ENCODE measurements at places on chromosomes 4 and X.

DNA sequence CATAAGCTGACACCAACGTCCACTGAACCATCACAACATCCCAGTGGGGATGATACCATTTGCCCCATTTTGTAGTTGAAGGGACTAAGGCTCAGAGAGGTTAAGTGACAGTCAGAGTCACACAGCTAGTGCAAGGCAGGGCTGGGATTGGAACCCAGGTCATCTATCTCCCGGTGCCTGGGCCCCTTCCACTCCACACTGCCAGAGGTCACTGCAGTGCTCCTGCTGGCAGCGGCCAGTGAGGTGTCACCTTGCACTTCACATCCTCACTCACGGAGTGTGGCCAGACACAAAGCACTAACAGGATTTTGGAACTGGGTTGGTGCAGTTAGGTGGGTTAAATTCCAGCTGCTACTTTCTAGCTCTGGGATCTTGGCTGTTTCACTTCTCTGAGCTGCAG is 118.7 kb downstream of the ENPP6 start:
- no peak for DNase-seq

DNA sequence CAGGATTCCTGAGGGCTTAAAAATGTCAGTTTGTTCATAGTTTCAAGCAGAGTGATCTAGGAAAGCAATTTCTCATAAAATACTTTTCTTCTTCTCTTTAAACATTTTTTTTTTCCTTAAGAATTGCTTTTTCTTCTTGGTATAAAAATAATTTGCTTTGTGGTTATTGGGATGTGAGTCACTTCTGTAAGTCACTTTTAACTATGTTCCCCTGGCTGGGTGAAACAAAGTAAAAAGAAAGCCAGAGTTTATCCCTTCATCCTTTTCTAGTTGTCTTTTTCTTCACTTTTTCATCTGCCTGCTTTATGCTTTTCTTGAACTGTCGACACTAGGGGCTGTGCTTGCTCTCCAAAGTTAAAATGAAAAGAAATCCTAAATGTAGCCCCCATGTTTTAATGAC is 33.5 kb downstream of the ARSJ start:
- no peak for DNase-seq

DNA sequence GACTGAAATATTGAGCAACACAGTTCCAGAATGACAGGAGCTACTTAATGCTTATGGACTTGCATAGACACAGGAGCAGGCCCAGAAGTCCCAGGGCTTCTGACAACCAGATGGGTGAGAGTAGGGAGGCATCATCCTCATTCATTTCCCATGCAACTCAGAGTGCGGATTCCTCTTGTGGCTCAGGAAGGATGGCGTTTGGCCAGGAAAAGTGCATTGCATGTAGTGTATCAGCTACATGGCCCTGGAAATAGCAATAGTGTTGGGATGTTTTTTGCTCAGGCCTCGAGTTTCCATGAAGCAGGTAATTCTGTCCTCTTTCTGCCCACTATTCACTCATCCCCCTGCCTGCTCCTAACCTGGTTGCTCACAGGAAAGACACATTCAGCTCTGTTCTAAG is 136.6 kb downstream of the PDGFRA start:
- no peak for DNase-seq

- no peak for DNase-seq
These were observed 33.9 kb upstream of the CDX4 start for GRCh38 chrX:73412930-73413329.

DNA sequence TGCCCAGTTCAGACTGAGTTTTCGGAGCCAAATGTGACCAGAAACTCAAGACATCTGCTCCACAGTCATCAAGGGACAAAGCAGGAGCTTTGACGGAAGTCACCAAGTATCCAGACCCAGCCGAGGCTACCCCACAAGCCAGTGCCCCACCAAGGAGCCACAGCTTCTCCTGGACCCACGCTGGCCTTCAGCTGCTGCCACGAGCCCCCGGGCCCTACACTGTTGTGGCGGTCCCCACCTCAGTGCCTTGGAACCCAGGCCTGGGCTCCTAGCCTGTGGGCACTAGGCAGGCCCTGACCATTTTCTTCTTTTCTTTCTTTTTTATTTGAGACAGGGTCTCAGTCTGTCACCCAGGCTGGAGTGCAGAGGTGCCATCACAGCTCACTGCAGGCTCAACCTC is 82.1 kb upstream of the NKX1-1 start:
- no peak for DNase-seq

DNA sequence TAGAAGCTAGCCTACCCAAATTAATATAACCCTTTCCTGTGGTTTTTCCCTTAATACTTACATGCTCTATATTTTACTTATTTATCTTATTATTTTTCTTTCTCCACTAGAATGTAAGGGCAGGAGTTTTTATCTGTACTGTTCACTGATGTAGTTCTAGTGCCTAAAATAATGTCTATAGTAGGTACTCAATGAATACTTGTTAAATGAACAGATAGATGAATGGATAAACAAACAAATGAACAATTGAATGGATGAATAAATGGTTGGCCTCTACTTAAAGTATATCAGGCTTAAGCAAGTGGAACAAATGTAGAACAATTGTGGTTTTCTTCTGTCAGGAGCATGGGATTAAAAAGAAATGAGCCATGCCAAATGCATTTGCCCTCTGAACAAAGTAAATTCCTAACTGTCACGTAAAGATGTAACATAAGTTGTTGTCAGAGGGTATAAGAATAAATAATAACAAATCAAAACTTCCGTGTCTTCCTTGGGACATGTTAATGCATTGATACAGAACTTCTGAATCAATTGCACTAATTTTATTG is 54.1 kb downstream of the SYTL5 start:
- DNase-seq, result no peak

DNA sequence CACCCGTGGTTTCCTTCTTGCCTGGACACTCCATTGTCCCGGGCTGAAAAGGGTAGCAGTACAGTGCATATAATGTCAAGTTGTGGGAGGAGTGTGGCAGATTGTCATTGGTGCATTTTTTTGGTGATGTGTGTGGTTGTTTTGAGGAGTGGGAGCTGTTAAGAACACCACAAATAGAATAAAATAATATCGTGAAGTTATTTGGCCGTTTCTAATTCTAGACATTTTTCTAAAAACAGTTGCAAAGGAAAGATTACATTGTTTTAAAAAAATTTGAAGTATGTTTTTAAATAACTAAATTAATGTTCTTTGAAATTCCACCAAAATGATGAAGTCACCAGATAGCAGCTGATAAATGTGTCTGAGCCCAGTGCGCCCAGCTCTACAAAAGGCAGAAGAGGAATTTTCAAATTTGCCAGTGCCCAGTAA is 1.3 kb downstream of the PKD2 start:
- DNase-seq, result no peak

DNA sequence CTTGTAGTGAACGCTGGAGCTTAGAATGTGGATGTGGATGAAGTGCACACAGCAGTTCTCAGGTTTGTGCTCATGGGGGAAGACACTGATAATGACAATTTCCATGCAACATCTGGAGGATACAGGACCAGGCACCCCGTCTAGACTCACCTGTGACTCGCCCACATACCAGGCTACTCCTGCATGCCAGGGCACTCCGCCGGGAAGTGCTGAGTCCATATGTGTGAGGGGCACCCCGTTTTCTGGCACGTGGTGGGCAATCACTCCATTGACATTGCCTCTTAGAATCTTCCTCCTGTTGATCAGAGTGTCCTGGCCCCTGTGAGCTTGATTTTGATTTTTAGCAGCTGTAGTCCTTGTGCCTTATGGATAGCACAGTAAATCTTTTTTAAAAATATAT is 90.9 kb upstream of the LRPAP1 start:
- no peak for DNase-seq

Measured in CD4-positive, alpha-beta memory T cell (primary cell).